Activated CD4-positive, alpha-beta T cell treated with anti-CD3 and anti-CD28 coated beads for 24 hours (primary cell): ENCODE measurements at places on chromosomes 13 and 19.
A peak's percentile ranks its signal among the peaks of the same experiment; 100 is the strongest.

DNA sequence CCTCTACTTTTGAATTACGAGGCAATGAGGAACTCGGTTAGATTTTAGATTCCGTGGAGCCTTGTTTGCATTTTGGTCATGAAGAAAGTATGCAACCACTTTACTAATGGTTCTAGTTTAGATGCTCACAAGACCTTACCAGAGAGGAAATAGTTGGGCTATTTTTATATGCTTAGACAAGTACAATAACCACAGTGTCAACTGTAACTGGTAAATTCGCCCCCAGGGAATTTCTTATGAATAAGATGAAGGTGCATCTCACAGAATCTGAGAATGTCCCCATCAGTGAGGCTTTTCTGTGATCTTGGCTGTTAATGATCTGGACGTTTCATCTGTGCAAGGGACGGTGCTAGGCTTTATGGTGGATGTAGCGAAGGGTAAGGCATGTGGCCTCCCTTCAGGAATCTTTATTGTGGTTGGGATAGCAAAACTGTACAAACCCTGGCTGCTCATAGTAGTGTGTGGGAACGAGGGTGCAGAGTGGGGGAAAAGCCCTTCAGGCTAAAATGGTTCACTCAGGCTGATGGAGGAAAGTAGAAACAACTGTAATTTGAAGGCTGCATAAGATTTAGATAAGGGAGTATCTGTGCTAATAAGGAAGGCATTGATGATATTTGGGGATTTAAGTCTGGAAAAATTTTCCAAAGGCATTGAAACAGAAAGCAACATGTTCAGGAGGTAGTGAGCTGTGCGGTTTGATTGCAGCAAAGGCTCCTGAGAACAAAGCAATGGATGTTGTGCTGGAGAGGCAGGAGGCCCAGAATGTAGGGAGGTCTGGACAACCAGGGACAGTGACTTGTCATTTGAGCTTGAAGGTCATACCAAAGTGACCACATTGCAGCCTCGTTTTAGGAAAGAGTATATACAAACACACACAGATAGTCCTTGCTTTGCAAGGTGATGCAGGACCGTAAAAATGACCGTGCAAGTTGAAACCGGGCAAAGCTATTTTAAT lies 28.4 kb downstream of the UBAC2 start:
- DNase-seq, result no peak

GRCh38 chr19:1967087-1967608 lies 26.2 kb downstream of the CSNK1G2 start:
- DNase-seq, result no peak

DNA sequence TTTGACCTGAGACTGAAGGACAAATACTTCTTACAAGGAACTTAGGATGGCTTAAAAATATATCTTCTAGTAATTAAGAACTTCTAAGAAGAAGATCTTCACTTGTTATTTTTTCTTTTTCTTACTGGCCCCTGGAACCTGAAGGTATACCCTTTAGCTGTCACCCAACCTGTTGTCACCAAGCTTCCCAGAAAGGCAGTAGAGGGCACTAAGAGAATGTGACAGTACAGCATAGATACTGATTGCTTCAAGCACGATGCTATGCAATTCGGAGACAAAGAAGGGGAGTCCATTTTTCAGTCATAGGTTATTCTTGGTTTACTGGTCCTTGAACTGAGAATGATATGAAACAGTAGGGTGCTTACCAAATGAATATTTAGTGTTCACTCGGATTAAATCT lies 208.3 kb upstream of the PCDH9 start:
- DNase-seq, result no peak

DNA sequence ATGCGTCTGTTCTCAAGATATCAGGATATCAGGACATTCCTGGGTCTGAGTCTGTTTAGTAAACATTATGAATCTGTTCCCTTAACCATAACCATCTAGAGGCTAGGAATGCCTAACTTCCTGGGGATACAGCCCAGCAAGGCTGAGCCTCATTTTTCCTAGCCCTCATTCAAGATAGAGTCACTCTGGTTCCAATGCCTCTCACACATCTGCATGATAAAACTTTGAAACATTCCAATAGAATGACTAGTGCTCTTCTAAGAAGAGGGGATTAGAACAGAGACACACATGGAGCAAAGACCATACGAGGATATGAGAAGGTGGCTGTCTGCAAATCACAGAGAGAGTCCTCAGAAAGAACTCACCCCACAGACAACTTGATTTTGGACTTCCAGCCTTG lies 20.6 kb upstream of the CABP5 start:
- DNase-seq, result no peak

DNA sequence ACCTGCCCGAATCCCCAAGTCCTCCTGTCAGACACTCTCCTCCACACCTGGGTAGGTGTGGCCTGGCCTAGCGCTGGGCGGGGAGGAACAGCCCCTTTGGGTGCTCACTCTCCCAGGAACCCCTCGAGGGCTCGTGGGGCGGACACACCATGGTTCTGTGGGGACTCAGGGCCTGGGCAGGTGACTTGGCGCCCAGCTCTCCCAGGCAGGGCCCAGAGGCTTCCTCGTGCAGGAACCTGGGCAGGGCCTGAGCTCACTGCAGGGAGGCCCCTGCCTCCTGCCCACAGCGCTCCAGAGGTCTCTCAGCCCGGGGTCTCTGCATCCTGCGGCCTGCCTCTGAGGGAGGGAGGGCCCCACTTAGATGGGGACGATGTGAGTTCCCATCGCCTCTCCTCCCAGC lies 11.9 kb downstream of the LSM4 start:
- no peak for DNase-seq

GRCh38 chr19:21559444-21559843 lies 54.0 kb downstream of the ZNF429 start:
- no peak for DNase-seq

DNA sequence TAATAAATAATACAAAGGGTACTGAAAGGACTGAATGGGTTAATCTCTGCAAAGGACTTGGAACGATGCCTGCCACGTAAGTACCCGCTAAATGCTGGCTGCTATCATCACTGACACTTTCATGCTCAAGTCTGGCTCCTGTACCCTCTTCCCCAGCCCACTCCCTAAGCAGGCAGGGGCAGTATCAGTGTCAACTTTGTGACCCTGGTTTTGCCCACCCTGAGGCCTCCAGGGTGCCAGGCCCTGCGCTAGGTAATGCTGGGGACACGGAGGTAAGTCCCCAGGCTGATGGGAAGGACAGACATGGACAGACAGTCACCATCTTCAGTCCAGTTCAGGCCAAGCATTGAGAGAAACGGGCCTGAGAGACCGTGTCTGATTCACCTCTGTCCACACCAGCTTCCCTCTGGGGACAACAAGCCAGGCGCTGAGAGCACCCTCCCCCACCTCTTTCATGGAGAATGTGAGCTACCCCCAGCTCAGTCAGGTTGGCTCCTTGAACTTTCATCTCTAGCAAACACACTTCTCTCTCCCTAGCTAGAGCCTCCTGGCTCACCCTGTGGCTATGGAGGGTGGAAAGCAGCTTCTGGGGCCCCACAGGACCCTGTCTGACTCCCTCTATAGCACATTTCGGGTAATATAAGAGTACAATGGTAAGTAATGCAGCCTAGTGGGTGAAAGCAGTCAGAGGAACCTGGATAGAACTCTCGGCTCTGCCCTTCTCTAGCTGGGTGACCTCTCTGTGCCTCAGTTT lies 800 bp downstream of the ETFB start:
- DNase-seq, result no peak

DNA sequence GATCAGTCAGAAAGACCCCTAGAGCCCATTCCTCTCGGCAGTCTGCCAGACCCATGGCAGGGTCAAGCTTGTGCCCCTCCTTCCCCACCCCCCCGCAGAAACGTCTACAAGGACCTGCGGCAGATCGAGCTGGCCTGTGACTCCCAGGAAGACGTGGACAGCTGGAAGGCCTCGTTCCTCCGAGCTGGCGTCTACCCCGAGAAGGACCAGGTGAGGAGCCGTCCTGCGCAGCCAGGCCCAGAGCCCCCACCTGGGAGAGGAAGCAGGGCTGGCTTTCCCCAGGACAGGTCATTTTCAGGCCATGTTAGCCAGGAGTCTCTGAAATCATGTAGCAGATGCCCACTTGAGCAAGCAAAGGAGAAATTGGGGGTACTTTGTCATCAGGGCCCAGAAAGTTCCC lies 12.3 kb downstream of the TMED1 start:
- DNase-seq, result no peak

DNA sequence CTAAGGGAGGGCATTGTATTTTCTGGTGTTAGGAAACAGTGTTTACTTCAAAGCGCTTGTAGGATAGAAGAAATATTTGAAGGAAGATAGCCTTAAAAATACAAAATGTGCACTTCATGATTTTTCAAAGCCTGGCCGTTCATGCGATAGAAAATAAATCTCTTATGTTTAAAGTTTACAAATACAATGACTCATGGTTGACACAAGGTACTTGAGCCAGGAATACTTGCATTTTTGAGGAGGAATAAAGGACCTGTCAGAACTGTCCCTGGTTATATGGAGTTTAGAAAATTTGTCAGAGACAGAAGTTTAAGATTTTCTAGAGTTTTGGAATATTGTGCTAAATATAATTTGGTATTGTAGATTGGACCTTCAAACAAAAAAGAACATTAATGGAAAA lies 1223.2 kb upstream of the SLC10A2 start:
- no peak for DNase-seq

DNA sequence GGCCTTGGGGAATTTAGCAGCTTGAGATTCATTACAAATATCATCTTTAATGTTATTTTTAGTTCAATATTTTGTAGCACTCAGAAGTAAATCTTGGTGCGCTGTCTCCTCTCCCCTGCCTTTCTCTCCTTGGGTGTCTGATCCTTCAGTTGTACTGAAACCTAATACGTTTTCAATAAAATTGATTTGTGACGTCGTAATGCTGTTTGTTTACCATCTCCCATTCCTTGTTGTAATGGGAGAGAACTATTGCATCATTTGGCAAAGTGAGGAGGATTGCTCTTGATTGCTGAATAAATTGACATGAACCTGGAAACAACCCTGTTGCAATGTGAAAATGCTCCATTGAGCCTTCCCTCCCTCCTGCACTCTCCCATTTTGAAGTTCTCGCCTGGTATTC lies 43.2 kb upstream of the TSHZ3 start:
- no peak for DNase-seq

GRCh38 chr19:6473647-6474046 lies 7.9 kb downstream of the DENND1C start:
- no peak for DNase-seq

DNA sequence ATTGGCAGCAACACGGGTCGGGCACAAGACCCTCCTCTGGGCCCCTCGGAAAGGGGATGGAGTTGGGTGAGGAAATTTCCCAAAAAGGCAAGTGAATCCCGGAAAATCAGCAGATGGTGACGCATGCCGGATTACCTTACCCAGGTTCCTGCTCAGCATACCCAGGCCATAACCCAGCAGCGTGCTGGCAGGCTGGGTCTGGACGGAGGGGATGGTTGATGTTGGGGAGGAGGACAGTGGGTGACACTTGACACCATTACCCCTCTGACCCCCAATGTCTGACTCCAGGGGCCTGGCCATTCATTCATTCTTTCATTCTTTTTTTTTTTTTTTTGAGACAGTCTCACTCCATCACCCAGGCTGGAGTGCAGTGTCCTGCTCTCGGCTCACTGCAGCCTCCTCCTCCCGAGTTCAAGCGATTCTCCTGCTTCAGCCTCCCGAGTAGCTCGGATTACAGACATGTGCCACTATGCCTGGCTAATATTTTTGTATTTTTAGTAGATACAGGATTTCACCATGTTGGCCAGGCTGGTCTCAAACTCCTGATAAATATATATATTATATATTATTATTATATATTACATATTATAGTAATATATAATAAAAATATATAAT lies 799 bp downstream of the PVR start:
- peak; percentile 4 for DNase-seq

DNA sequence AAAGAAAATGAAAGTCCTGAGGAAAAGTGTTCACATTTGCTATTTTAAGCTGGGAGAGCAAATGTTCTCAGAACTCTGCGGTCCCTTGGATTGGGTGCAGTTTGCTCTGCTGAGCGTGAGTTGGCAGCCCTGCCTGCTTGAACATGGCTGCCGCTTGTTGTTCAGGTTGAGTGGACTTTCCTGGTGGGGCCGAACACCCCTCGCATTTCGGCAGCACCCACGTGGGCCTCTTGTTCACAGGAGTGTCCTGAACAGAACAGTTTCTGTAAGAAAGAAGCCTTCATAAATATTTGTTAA lies 10.8 kb upstream of the RNF113B start:
- DNase-seq, result no peak

- no peak for DNase-seq
These were observed 27.6 kb upstream of the GTF2F2 start for GRCh38 chr13:45092663-45093062.

- no peak for DNase-seq
These were observed 41.8 kb downstream of the SACS start for GRCh38 chr13:23391752-23392151.

DNA sequence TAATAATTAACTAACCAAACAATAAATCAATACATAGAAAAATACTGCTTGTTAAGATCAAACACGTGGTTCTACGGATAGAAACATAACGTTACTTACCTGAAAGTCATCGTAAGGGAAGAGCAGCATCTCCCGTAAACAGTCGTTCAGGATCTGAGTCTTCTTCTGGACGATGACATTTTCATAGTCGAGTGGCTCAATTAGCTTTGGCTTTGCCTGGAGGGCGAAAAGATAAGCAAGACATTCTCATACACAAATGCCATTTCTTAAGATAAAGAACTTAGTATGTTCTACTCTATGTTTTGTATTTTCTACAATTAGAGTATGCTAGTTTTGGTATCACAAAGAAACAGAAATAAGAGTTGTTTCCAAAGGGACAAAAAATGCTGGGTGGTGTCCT lies 22.5 kb downstream of the DOCK9 start:
- no peak for DNase-seq

GRCh38 chr13:83377491-83377890 lies 504.8 kb downstream of the SLITRK1 start:
- DNase-seq, result no peak

- no peak for DNase-seq
These were observed 14.9 kb downstream of the PLEKHA4 start for GRCh38 chr19:48853483-48853882.

GRCh38 chr19:33175886-33176669 lies 18.1 kb upstream of the LRP3 start:
- no peak for DNase-seq

GRCh38 chr19:21483589-21484170 lies 21.7 kb upstream of the ZNF429 start:
- DNase-seq, result peak; percentile 52

DNA sequence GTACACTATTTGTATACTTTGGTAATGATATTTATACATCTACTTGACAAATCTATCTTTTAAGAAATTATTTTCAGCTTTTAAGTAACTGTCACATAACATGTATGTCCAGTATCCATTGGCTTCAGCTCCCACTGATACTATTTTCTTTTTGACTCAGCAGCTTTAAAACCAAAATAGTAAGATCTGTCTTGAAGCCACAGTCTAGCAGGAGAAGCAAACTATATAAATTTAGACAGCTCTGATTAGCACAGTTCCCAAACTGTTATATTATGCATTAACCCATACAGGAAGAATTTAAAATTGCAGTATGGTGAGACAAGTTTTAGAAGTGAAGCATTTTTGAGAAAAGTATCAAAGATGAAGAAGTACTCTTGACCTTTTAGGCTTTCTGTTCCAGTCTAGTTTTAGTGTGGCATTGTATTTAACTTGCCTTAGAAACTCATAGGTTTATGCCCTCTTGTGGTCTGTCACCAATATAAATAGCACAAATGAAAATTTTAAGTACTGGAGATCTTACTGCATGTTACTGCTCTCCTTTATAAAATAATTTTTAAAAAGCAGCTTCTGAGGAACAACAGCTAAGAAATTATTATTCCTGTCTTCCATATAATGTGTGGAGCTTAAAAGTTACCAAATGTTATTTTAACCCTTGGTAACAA lies 24.7 kb downstream of the URI1 start:
- no peak for DNase-seq

- DNase-seq, result peak; percentile 28
These were observed 68.4 kb downstream of the SPATA13 start for GRCh38 chr13:24228852-24229458.

GRCh38 chr13:50200569-50200968 lies 185.3 kb downstream of the KCNRG start:
- DNase-seq, result no peak
